ENCODE measurements at places on chromosomes 1 and 21. TPM values are rescaled to one million over a fixed set of nuclear protein-coding genes. Genes with fewer than 3 reads are reported as not detected.

DNA sequence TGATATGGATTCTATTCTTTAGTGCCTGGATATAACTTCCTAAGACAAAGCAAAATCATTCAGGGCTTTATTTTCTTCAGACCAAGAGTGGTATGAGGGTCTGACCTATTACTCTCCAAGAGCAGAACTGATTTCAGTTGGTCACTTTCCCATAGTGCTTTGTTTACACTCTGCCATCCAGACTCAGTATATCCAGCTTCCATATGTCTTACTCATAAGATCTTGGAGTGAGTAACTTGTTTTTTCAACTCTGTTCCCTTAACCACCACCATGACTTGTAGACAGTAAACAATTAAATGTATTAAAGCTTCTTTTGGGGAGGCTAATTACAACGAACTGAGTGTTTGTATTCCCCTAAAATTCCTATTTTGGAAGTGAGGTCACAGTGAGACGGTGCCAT is 83.4 kb downstream of the USP24 start:
- peak; percentile 80 for DNase-seq

DNA sequence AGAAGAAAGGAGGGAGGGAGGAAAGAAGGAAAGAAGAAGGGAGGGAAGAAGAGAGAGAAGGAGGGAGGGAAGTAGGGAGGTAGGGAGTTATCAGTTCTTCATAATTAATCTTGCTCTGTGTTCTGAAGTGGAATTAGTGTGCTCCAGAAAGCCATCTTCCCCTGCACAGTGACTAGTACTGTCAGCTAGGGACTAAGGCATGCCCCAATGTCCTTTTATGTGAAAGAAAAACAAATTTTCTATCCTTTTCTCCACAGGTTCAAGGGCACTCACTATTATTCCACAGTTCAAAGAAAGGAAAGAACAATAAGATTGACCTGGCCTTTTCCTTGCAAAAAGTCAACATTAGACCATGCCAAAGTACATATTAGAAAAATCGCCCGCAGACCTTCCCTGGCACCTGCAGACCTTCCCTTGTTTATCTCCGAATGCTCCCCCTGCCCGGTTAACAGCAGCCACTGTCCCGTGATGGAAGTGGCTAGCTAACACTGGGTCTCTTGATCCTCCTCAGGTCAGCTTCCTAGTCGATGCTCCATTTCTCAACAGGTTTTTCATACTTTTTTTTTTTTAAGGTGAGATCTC is 107.2 kb upstream of the EDEM3 start:
- no peak for DNase-seq

Gene TFF2
- polyA plus RNA-seq, result not detected

- DNase-seq, result peak; percentile 26
These were observed 15.9 kb downstream of the ESPN start for GRCh38 chr1:6440198-6441126.

All from fibroblast of lung (primary cell).